ENCODE measurements at places on chromosomes 5 and 9. TPM values are rescaled to one million over a fixed set of nuclear protein-coding genes. Genes with fewer than 3 reads are reported as not detected.

The IL9 gene
- total RNA-seq, result not detected

The TBC1D13 gene
- total RNA-seq, result 13.9 TPM

DNA sequence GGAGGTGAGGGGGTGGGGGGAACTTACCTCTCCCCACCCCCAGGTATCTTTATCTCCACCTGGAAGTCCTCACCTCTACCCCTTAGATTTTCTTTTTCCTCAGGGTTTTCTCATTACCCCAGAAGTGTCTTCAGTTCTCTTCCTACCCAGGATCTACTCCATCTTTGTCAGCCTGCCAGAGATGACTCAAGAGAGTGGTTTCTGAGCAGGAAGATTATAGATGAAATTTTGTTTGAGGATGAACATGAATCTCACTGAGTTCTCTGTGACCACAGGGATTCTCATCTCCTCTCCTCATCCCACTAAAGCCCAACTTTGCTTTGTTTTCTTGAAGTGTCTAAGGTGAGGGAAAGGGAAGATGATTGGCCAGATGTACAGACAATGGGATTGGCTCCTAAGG is 5.2 kb upstream of the HINT2 start:
- no peaks in the 10 kb centered on the region for H3K27me3 ChIP-seq
- H3K4me3 ChIP-seq, result no peak overlapping the region
- no peaks in the 10 kb centered on the region for H3K4me1 ChIP-seq
- no peaks in the 10 kb centered on the region for H3K36me3 ChIP-seq

GRCh38 chr5:76947082-76947503 is 5.8 kb upstream of the CRHBP start:
- H3K4me3 ChIP-seq, result no peak overlapping the region
- no peaks in the 10 kb centered on the region for H3K36me3 ChIP-seq
- H3K27ac ChIP-seq, result no peak overlapping the region
- H3K27me3 ChIP-seq, result peaks cover 4% of the 10 kb centered on the region
- no peaks in the 10 kb centered on the region for H3K4me1 ChIP-seq
- no peak for DNase-seq

DNA sequence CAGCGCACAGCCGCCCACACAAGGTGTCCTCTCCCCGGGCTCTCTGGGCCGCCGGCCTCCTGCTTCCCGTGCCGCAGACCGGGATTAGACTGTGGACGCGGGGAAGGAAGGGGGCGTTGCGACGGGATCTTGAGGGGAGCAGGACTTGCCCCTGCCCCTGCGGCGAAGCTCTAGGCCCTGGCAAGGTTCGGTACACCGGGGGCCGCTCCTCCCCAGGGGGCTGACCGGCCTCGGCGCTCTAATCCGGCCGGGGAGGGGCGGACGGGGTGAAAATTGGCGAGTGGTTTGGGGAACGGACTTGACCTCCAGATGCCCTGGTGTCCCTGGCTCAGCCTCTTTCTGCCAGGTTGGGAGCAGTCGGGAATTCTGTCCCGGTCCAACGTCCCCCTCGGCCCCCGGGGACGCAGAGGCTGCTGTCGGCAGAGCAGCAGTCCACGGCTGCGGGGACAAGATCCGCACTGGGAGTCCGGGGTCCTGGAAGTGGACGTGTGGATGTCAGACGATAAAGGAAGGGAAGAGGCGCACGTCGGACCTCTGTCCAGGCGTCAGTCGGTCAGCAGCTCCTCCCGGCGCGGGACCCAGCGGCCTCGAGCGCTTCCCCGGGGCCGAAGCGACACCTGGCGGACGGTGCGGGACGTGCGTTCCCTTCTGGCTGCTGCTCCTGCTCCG is 1.9 kb upstream of the CNTFR start:
- no peak overlapping the region for H3K4me3 ChIP-seq
- DNase-seq, result no peak
- H3K27me3 ChIP-seq, result peaks cover 20% of the 10 kb centered on the region
- peaks cover 55% of the 10 kb centered on the region for H3K4me1 ChIP-seq
- no peak overlapping the region for H3K27ac ChIP-seq

GRCh38 chr5:16774806-16775205 is 158.0 kb upstream of the RETREG1 start:
- H3K27ac ChIP-seq, result no peak overlapping the region
- no peak for DNase-seq
- no peaks in the 10 kb centered on the region for H3K27me3 ChIP-seq
- H3K4me3 ChIP-seq, result no peak overlapping the region
- H3K4me1 ChIP-seq, result no peaks in the 10 kb centered on the region
- no peaks in the 10 kb centered on the region for H3K36me3 ChIP-seq

The FBXL7 gene
- total RNA-seq, result 21.2 TPM

The GMCL2 gene
- total RNA-seq, result not detected

The SOX30 gene
- 0.22 TPM for total RNA-seq

Measured in spinal cord (tissue), 10 donors.